Activated naive CD4-positive, alpha-beta T cell treated with anti-CD3 and anti-CD28 coated beads, Interleukin-2, amount 50 U/mL, for 72 hours (primary cell): ENCODE measurements at places on chromosomes 7 and 10.
A peak's percentile ranks its signal among the peaks of the same experiment; 100 is the strongest.

GRCh38 chr7:91089382-91089963 is 174.8 kb upstream of the FZD1 start:
- peak; percentile 37 for DNase-seq

DNA sequence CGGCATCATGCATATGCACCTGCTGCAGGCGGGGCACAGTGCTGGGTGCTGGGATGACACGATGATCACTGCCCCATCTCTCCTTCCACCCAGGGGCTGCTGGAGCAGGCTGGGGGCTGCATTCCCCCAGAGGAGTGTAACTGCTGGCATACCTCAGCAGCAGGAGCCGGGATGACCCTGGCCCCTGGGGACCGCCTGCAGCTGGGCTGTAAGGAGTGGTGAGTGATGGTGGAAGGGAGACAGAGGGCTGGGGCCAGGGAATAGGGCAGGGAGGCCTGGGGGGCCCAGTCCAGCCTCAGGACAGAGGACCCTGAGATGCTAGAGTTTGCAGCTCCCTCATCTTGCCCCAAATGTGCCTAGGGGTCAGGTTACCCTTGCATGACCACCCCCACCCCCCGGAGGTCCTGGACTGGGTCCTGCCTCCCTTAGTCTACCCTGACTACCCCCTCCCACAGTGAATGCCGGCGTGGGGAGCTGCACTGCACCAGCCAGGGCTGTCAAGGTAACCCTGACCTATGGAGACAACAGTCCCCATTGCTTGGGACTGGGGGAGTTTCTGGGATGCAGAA is 14.5 kb upstream of the ZNF862 start:
- no peak for DNase-seq

- no peak for DNase-seq
Measured at GRCh38 chr10:86970982-86971231, 2.6 kb downstream of the ADIRF start.

GRCh38 chr10:96719200-96719599 is 1.1 kb downstream of the PIK3AP1 start:
- DNase-seq: no peak

GRCh38 chr10:87799860-87800259 is 18.2 kb downstream of the ATAD1 start:
- DNase-seq: no peak

GRCh38 chr10:59823111-59823510 is 69.9 kb upstream of the MRLN start:
- DNase-seq: no peak
